ENCODE measurements at places on chromosomes 5 and 9. TPM values are rescaled to one million over a fixed set of nuclear protein-coding genes. Genes with fewer than 3 reads are reported as not detected.

GRCh38 chr5:36569491-36569890 lies 36.9 kb upstream of the SLC1A3 start:
- no peaks in the 10 kb centered on the region for H3K36me3 ChIP-seq
- no peak overlapping the region for H3K4me3 ChIP-seq
- H3K4me1 ChIP-seq = no peaks in the 10 kb centered on the region
- no peak for DNase-seq

The PHF24 gene
- total RNA-seq = 2.2 TPM

DNA sequence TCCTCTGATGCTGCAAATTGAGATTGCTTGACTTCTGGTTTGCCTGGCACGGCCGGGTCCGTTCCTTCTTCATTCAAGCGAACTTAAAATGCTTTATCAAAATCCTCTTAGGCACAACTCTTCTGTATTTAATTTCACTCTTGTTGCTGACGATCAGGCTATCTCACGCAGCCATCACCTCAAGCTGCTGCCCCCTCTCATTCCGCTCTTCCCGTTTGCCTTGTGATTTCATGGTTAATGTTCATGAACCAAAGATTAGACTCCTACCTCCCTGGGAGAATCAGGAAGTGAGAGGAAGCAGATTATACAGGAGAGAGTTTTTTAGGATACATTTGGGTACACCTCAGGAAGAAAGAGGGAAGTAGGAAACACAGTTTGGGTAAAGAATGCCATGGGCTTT lies 22.6 kb downstream of the QRFP start:
- peaks cover 97% of the 10 kb centered on the region for H3K36me3 ChIP-seq
- H3K27me3 ChIP-seq = no peaks in the 10 kb centered on the region
- DNase-seq = no peak
- peaks cover 53% of the 10 kb centered on the region for H3K4me1 ChIP-seq
- H3K4me3 ChIP-seq = no peak overlapping the region
- peak overlapping the region; percentile 59 for H3K27ac ChIP-seq

DNA sequence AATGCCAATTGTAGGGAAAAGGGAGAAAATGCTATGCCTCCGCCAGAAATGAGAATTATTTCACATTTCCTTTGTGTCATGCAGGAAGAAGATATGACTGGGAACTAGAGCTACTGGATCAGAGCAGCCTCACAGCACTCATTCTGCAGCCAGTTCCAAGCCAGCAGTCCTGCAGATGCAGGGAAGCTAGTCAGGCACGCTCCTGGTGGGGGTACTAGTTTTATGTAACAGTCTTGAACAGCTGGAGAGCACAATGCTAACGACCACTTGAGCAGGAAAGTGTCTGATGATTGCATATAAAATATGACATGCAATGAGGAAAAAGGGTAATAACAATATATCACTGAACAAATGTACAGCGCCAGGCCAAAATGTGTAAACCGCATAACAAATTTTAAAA lies 21.7 kb downstream of the CDH10 start:
- no peaks in the 10 kb centered on the region for H3K36me3 ChIP-seq
- H3K4me3 ChIP-seq = no peak overlapping the region
- H3K27ac ChIP-seq = no peak overlapping the region
- H3K27me3 ChIP-seq = no peaks in the 10 kb centered on the region
- no peaks in the 10 kb centered on the region for H3K4me1 ChIP-seq

DNA sequence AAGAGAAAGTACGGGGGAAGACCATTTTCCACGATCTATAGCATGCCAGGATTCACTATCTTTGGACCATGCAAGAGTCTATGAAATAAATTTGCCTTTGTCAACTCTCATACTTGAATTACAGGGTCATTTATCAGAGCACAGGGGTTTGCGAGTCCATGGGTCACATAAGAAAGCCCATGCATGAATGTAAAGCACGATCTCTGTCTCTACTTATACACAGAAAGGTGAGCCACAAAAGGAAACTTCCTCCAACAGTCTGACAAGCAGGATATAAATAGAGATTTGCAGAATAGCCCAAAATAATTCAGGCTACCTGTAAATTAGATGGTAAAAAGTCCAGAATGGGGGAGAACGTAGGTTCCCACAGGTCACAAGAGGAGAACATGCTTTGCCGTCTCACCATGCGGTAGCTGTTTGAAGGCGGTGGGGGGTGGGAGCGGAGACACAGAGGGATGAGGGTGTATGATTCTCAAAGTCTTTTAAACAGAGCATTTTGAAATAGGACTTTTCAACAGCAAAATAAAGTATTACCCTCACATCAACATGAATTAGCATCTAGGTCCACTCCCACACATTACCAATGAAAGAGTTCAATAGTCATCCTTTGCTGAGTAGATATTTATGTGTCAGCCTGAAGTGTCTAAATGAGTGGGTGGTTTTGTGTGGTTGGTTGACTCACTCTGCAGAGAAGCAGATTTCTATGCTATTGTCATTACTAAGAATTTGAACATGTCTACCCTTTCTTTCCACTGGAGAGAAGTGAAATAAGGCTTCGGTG lies 279.7 kb downstream of the EBF1 start:
- no peak for DNase-seq
- no peaks in the 10 kb centered on the region for H3K27me3 ChIP-seq
- no peaks in the 10 kb centered on the region for H3K36me3 ChIP-seq
- H3K4me1 ChIP-seq = no peaks in the 10 kb centered on the region
- H3K4me3 ChIP-seq = no peak overlapping the region

DNA sequence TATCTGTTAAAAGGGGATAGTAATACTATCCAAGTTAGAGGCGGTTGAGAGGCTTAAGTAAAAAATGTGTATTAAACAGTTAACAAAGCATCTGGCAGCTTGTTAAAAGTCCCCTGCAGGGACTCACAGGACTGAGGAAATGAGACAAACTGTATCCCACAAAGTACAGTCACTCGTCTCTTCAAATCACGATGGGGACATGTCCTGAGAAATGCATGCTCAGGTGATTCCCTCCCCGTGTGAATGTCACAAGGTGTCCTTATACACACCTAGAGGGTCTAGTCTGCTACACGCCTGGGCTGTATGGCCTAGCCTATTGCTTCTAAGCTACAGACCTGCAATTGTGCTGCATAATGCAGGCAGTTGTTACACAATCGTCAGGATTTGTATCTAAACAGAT lies 237.0 kb downstream of the IRX2 start:
- H3K27me3 ChIP-seq = no peaks in the 10 kb centered on the region
- no peaks in the 10 kb centered on the region for H3K4me1 ChIP-seq
- no peaks in the 10 kb centered on the region for H3K36me3 ChIP-seq
- no peak overlapping the region for H3K27ac ChIP-seq
- no peak overlapping the region for H3K4me3 ChIP-seq
- DNase-seq = no peak

- H3K4me1 ChIP-seq = no peaks in the 10 kb centered on the region
- no peaks in the 10 kb centered on the region for H3K27me3 ChIP-seq
- no peak overlapping the region for H3K4me3 ChIP-seq
- H3K36me3 ChIP-seq = no peaks in the 10 kb centered on the region
These were observed 19.1 kb downstream of the CAMK4 start for GRCh38 chr5:111243318-111243717.
